Activated CD8-positive, alpha-beta memory T cell treated with anti-CD3 and anti-CD28 coated beads for 1 hour (primary cell): ENCODE measurements at places on chromosomes 11 and 22.

DNA sequence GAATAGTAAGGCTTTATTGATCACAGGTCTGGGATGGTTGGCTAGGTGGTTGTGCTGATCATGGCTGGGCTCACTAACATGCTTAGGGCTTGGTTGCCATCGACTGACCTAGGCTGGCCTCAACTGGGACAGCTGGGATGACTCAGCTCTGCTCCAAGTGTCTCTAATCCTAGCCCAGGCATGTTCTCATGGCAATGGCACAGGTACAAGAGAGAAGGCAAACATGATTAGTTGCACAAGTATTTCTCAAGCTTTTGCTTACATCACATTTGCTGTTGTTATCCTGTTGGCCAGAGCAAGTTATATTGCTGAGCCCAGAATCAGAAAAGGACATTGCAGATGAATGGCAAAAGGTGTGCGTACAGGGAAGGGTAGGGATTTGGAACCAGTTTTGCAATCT lies 68.5 kb upstream of the SLC35C1 start:
- DNase-seq: no peak

- no peak for DNase-seq
These were observed 33.2 kb upstream of the ZBTB16 start for GRCh38 chr11:114026355-114026754.

DNA sequence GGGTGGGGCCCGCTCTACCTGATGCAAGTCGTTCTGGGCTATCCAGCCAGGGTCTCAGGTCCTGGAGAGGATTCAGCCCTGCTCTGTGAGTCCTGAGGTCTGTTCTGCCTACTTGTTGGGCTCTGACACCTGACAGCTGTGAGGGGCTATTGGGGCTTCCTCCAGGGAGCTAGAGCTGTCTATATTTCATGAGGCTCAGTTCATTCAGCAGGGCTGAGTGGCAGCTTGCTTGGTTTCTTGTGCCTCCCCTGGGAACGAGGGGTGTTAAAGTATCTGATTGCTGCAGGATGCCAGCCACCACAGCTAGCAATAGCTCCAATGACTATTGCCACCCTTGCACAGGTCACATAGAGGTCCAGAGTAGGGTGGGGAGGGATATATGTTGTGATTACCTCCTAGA lies 26.7 kb downstream of the INSC start:
- DNase-seq: no peak

DNA sequence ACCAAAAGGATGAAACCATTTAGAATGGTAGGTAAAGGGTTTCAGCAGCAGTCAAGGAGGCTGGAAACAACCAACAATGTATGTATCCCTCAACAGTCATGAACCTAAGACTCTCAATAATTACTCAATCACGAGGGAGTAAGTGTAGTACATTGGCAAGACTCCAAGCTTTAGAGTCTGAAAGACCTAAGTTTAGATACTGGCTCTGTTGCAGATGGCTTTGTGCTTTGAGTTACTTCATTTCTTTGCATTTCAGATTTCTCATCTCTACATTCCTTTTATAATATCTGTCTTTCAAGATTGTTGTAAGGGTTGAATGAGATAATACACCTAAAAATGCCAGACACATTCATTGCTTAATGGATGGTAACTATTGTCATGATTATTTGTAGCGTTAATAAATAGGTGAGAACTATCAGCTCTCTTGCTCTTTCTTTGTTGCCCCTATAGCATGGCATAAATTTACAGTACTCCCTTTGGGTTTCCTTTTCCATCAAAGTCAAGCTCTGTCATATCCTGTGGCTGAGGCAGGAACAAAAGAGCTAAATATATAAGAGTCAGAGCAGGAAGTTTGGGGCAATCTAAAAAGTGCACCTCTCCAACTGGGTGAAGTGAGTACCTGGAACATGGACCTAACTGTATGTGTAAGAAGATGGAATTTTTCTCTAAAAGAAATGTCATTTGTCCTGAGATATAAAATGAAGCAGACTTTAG lies 228.2 kb upstream of the ZC3H12C start:
- no peak for DNase-seq

DNA sequence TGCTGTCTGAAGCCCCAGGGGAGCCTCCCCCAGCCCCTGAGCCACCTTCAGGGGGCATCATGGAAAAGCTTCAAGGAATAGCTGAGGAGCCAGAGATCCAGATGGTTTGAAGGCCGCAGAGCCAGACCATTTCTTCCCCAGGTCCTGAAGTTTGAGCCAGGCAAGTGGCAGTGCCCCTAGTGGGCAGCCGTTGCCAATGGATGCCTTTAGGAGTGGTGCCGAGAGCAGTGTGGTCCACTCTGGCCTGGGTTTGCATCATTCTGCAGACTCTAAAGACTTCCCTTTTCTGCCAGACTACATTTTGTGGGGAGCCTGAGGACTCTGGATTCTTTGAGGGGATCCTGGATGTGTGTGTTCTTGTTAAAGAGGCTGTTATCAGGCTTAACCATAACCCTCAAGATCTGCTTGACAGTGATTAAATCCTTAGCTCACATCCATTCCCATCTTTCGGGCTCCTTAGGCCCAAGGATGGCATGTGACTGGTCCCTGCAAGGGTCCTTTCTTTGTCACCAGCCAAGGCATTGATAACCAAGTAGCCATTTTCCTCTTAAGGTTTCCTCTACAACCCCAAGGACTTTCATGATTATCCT lies 13.1 kb downstream of the HINFP start:
- no peak for DNase-seq

DNA sequence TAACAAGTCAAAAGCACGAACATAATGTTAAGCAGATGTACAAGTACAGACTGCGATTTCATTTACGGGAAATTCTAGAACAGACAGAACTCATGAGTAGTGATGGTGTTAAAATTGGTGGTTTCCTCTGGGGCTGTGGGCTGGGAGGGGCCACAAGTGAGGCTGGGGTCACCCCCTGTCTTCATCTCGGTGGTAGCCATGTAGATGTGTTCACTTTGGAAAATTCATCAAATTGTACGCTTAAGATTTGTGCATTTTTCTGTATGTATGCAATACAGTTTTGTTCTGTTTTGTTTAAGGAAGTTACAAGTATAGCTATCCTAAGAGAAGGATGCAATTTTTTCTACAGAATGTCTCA lies 504 bp upstream of the ASCC2 start:
- DNase-seq: no peak
